ENCODE measurements at places on chromosomes 13 and 19. TPM values are rescaled to one million over a fixed set of nuclear protein-coding genes. Genes with fewer than 3 reads are reported as not detected.

The BST2 gene
- total RNA-seq, result 271 TPM

- DNase-seq, result no peak
Observed at GRCh38 chr13:40149611-40150274, 494.3 kb downstream of the COG6 start.

The YJEFN3 gene
- total RNA-seq, result 5.9 TPM

DNA sequence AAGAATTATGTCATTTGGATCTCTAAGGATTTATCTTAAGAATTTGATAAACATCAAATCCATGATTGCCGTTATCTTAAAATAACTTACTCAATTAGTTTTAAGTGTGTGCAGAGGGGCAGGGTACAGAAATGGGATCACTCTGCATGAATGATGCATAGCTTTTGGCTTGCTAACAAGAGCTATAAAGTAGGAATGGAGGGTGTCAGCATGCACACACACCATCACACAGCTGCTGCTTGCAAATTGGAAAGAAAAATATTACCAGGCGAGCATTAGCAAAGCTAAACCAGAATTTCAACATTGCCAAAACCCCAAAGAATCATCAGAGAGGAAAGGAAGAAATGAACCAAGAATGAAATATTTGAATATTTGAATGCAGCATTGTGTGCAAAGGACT, 580.6 kb downstream of the LMO7 start:
- no peak for DNase-seq

DNA sequence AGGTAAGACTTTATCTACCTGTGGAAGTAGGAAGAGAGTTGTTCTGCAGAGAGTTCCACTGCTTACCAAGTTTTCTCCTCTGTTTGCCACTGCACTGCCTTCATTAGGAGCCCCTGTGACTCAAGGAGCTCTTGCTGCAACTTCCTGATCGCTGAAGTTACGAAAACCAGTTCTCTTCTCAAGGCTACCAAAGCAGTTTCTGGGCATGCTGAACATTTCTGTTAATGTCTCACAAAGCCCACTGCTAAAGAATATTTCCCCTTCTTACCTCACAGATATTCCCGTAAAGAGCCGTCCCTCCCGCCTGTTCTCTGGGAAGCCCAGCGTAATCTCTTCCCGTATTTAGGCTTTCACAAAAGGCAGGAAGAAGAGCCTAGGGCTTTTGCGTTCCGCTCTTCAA, 82.6 kb upstream of the OXGR1 start:
- DNase-seq, result no peak

DNA sequence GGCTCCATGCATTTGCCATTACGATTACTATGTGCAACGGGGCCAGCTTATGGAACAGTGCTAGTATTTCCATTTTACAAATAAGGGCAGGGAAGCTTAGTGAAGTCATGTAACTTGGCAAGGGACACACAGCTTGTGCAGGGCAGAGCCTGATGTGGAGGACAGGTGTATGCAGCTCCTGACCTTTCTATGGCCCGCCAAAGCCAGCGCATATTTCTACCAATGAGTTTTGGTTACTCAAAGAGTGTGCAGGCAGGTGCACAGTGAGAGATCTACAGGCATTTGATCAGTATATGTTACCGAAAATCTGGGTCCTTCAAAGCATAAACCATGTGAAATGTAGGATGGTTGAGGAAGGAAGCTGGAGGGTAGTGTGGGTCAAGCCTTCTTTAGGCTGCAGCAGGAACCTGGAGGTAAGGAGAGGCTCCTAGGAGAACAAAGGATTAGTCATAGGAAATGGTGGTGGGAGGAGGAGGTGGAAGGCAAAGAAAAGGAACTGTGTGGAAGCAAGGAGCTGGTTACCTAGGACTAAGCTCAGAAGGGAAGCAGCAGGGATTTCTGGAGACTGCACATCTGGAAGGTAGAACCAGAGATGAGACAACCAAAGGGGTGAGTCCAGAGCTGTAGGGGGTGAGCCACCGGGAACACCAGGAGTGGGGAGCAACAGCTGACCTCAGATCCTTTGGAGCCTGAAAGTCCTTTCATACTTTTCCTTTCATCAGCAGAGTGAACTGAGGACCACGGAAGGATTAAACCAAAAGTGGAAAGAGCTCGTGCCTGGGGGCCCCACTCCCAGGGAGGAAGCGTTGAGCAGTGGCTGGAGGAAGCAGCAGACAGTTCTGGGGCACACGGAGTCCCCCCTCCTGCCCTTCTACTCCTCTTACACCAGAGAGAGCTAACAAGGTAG, 4.2 kb upstream of the PDX1 start:
- DNase-seq, result no peak

The SULT2A1 gene
- total RNA-seq, result 0.16 TPM

- no peak for DNase-seq
Observed at GRCh38 chr13:36353001-36353400, 6.8 kb upstream of the SPART start.

DNA sequence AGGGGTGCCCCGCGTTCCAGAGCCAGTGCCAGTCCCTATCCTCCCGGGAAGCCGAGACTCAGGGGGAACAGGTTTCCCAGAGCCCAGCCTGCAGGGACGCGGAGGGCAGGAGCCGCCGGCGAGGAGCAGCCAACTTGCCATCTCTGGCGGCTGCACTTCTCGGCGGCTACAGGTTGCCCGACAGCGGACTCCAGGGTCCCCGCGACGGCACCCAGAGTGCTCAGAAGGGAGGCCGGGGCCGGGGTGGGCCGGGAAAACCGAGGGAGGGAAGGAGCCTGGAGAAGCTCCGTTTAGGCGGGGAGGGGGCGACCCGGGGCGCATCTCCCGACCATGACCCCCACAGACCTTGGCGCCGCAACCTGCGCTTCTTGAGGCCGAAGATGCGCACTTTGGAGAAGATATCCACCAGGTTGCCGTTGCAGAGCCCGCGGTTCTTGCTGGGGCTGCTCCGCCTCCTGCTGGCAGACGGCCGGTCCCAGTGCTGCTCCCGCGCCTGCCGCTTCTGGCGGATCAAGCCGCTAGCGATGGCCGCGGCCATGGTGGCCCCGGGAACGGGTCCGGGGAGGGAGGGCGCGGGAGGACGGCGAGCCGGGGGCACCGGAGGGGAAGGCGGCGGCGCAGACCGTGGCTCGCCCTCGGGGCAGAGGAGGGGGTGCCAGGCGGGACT, 463.8 kb downstream of the ITGBL1 start:
- DNase-seq, result no peak

The GAPDHS gene
- not detected for total RNA-seq

The SUGT1 gene
- 60.8 TPM for total RNA-seq

DNA sequence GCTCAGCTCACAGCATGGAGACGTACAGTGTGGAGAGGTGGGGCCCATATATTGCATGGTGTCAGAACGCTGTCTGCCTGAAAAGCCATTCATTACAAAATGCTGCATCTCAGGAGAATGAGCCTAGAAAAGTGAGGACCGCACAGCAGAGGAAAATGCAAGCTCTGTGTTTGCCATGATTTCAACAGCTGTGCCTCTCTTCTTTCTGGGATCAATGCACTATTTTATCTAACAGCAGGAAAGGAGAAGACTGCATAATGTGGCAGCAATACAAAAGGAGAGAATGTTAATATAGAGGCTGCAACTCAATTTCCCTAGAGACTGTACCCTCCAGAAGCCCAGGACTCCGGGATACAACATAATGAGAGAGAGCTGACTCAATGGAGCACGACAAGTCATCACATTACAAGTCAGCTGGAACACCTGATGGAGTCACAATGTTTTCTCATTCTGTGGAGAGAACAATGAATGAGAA, 368.0 kb downstream of the FGF14 start:
- no peak for DNase-seq

DNA sequence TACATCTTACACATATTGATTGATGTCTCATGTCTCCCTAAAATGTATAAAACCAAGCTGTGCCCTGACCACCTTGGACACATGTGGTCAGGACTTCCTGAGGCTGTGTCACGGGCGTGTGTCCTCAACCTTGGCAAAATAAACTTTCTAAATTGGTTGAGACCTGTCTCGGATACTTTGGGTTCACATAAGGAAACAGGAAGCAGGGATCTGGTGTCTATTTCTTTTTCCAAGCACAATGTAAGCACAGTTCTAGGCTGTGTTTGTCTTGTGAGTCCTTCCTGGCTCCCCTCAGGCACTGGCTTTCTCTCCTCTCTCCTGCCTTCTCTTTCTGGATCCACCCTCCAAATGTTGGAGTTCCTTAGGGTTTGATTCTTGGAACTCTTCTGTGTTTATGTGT, 27.6 kb upstream of the TPT1 start:
- DNase-seq, result no peak

DNA sequence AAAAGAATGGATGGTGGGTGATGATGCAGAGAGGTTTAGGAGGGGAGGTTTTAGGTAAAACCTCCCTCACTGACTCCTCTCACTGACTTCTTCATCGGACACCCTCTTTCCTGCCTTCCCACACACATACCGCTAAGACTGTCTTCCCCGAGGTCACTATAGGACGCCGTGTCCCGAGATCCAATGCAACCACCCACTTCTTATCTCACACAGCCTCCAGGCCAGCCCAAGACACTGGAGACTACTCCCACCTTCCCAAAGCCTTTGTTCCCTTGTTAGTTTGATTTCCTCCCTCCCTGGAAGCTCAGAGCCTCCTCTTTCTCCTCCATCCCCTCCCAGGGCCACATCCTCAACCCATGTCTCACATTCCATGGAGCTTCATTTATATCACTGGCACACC, 16.5 kb upstream of the CAMSAP3 start:
- no peak for DNase-seq

The ZNF607 gene
- 5.7 TPM for total RNA-seq

GRCh38 chr13:108036411-108036932, 178.9 kb downstream of the LIG4 start:
- DNase-seq, result no peak

The GNG8 gene
- total RNA-seq, result not detected

GRCh38 chr13:28636069-28636468, 22.9 kb upstream of the POMP start:
- DNase-seq, result no peak

DNA sequence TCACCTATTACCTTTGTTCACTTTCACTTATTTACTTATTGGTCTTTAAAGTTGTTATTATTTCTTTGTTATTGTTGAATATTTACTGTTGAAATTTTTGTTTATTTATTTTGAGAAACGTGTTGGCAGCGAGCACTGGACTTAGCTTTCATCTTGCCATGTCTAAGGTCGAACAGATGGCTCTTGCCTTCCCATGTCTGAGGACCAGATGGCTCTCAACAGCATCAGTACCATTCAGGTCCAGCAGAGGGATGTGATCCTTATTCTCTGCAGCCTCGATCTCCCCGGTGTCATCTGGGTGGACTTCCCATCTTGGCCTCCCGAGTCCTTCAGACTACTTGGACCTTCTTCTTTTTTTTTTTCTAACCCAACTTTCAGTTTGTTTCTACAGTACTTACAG, 1437.6 kb downstream of the UQCRFS1 start:
- DNase-seq, result no peak

The TMEM255B gene
- total RNA-seq, result 0.62 TPM

The ZNF626 gene
- total RNA-seq, result 2.2 TPM

DNA sequence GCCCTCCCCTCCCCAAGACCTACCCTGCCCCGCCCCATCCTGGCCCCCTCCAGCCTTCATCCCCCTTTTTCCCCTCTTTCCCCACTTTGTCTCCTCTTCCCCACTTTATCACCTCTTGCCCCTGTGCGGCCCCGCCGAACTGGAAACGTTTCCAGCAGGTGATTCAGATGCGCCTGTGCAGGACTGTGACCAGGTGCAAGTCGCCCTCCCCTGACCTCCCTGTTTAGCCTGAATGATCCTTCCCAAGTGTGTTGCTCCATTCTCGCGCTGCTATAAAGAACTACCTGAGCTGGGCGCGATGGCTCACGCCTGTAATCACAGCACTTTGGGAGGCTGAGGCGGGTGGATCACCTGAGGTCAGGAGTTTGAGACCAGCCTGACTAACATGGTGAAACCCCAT, 25.9 kb downstream of the ZNF791 start:
- no peak for DNase-seq

DNA sequence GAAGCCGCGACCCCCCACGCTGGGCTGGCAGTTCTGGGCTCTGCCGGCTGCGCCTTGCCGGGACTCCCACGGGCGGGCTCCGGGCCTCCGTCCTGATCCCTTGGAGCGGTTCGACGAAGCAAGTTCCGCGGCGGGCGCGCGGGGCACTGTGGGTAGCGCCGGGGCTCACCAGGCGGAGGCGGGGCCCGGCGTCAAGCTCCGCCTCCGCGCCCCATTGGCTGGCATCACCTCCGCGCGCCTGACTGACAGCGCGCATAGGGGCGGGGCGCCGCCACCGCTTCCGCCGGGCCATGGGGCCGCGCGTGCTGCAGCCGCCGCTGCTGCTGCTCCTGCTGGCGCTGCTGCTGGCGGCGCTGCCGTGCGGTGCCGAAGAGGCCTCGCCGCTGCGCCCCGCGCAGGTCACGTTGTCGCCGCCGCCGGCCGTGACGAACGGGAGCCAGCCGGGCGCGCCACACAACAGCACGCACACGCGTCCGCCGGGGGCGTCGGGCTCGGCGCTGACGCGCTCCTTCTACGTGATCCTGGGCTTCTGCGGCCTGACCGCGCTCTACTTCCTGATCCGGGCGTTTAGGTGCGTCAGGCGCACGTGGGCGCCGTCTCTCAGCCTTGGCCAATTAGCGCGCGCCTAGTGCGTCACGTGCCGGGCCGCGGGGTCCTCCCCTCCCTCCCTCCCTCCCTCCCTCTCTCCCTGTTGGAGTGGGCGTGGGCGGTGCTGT, at the start of gene FAM174C:
Gene FAM174C (plus strand): TSS at position 271 of the 716 bp plus-strand sequence. CDS start 20 bp downstream, at position 291.
- DNase-seq, result peak; percentile 87

DNA sequence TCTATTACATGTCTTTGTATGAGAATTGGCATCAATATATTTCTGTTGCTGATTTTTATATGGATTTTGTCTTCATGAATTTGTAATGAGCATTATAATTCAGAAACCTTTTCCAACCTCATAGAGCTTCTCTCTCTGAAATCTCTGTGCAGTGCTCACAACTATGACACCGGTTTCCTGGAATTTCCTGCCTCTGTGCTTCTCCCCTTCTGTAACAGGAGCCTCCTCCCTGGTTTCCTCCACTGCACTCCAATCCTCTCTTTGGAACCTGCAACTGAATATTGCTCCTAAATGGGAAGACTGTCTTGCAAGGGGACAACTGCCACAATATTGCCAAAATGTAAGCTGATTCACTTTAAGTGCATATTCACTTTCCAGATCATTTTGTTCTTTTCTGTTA, 1147.9 kb downstream of the UQCRFS1 start:
- DNase-seq, result no peak

The PCDH9 gene
- total RNA-seq, result 0.08 TPM

The TEKTIP1 gene
- 1.7 TPM for total RNA-seq

DNA sequence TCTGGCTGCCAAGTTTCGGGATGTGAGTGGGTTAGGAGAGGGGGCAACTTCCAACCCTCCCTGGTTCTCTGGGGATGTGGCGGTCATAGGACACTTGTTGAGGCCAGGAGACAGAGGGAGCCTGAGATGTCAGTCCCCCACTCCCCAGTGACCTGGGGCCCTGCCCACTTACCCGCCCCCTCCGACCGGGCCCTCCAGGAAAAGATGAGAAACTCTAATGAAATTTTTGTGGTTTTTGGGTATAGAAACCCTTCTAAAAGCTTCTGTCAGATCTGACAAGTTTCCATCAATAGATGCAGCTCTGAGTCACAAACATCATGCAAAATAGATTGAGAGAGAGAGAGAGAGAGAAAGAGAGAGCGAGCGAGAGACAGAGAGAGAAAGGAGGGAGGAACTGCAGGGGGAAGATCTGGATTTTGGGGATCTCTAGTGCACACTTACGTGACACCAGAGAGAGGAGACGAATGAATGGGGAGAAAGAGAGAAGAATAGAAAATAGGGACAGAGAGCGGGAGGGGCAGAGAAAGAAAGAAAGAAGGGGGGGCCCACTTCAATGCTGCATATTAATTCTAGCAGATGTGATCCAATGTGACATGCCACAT, 94.0 kb downstream of the PTPRS start:
- DNase-seq, result no peak

- no peak for DNase-seq
Observed at GRCh38 chr13:59960683-59961082, 203.0 kb downstream of the DIAPH3 start.

Measured in GM12878 (cell line).